PC-3 (cell line): ENCODE measurements at places on chromosomes 12 and 14. TPM values are rescaled to one million over a fixed set of nuclear protein-coding genes. Genes with fewer than 3 reads are reported as not detected.

POLE gene
- 91.7 and 96.1 TPM in 2 replicates for total RNA-seq

ARG2 gene
- total RNA-seq, result 1.1 and 1.7 TPM in 2 replicates

OTOGL gene
- total RNA-seq, result 0.44 and 3.1 TPM in 2 replicates

ERP27 gene
- total RNA-seq, result not detected in 2 replicates

SLCO1C1 gene
- not detected in 2 replicates for total RNA-seq

TMEM116 gene
- 4.4 and 5.6 TPM in 2 replicates for total RNA-seq

HSP90B1 gene
- 476 and 593 TPM in 2 replicates for total RNA-seq

TROAP gene
- total RNA-seq, result 99.2 and 103 TPM in 2 replicates

STAB2 gene
- total RNA-seq, result not detected in 2 replicates

RILPL1 gene
- 14.7 and 18.8 TPM in 2 replicates for total RNA-seq

RTL1 gene
- total RNA-seq, result not detected in 2 replicates

FITM1 gene
- total RNA-seq, result 0.55 TPM in 1 of 2 replicates, not detected in the other

REM2 gene
- total RNA-seq, result 0.18 TPM in 1 of 2 replicates, not detected in the other

INHBC gene
- not detected in 2 replicates for total RNA-seq

TAS2R8 gene
- total RNA-seq, result not detected in 2 replicates

AMN gene
- total RNA-seq, result 0.17 TPM in 1 of 2 replicates, not detected in the other

RPL10L gene
- total RNA-seq, result not detected in 2 replicates

HOXC13 gene
- total RNA-seq, result 7.8 and 9.0 TPM in 2 replicates

SLC35F4 gene
- not detected in 2 replicates for total RNA-seq

NGB gene
- not detected in 2 replicates for total RNA-seq

APOF gene
- not detected in 2 replicates for total RNA-seq

TSPAN11 gene
- total RNA-seq, result not detected in 2 replicates
